CD4-positive, alpha-beta T cell treated with Interferon gamma for 1 hour (primary cell): ENCODE measurements at places on chromosomes 11 and 22.

GRCh38 chr22:20859615-20860014 is 808 bp downstream of the SNAP29 start:
- no peak for DNase-seq

DNA sequence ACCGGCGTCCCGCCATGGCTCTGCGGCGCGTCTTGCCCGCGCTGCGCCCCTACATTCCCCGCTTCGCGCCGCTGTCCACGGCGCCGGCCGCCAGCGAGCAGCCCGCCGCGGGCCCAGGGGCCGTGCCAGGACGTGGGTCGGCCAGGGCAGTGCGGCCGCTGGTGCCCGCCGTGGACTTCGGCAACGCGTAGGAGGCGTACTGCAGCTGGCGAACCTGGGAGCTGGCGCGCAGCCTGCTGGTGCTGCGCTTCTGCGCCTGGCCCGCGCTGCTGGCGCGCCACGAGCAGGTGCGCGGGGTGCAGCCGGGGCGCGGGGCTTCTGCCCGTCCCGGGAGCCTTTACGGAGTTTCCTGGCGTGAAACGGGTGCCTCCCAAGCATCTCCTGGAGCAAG is 20.1 kb downstream of the DGCR6L start:
- DNase-seq, result no peak

DNA sequence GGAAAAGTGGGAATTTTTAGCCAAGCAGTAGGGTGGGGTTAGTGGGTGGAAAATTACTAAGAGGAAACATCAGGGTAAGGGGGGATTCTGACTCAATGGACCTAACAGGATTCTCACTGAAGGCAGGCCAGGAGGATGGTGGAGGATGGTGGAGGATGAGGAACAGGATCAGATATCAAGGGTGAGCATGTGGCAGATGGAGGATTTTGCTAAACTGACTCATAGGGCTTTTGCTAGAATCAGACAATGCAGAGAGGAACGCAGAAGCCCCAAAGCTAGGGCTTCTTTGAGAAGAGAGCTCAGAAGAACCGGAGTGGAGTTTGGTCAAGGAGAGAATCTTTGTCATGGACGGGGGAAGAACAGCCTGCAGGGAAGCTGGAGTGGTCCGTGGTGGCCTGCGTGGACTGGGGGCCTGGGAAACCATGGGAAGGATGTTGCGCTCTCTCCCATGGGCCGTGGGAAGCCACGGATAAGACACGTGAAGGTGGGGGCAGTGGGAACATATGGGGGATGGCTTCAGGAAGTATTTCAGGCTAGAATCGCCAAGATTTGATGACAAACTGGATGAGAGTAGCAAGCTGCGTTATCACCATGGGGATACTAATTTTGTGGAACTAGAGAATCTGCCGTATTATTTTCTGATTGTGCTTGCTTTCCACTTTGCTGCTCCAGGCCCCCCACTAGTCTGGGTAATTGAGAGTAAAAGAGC is 165.2 kb downstream of the LDLRAD3 start:
- no peak for DNase-seq

- no peak for DNase-seq
Observed at GRCh38 chr11:83723999-83724398, 437.8 kb upstream of the CCDC90B start.

DNA sequence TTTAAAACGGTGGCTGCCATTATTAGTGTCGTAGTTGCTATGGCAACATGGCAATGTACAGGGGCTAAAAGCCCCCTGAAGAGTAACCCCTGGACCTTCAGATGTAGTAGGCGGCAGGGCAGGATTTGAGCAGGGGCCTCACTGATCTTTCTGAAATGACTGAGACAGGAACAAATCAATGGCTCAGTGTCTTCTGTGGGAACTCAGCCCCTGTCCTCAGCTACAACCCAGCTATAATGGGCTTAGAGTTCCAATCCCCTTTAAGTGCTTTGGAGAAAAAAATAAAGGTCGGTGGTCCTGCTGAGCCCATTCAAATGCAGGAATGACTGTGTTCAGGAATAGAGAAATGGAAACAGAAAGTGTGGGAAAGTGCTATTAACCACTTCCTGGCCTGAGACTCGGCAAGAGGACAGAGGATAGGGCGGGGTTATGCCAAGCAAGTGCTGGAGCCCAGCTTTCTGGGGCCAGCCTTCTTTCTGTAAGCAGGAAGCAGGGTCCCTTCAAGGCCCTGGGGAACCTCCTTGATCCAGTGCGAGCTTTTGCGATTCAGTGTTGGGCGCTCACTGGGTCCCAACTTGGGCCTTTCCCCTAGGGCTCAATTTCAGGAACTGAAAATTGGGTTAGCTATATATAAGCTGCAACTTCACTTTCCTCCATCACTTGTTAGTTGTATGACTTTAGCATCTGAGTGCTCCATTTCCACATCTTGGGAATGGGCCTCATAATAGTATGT is 6.1 kb upstream of the CD82 start:
- peak; percentile 54 for DNase-seq

GRCh38 chr22:20520093-20520511 is 12.7 kb downstream of the MED15 start:
- no peak for DNase-seq

DNA sequence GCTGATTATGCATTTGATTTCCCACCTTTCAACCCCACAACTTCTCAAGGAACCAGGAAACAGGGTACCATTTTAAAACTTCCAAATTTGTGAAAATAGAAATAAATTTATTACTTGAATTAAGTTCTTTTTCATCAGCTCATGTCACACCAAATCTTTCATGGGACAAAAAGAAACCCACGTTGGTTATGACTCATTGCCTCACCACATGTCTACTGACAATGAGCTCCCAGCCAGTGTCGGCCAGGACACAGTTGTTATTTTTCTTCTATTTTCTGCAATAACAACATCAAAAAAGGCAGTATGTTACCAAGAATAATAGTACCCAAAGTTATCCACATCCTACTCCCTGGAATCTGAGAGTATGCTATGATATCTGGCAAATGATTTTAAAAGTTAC is 17.3 kb downstream of the MS4A6A start:
- no peak for DNase-seq

- no peak for DNase-seq
Observed at GRCh38 chr11:76918941-76919386, 58.2 kb downstream of the ACER3 start.

DNA sequence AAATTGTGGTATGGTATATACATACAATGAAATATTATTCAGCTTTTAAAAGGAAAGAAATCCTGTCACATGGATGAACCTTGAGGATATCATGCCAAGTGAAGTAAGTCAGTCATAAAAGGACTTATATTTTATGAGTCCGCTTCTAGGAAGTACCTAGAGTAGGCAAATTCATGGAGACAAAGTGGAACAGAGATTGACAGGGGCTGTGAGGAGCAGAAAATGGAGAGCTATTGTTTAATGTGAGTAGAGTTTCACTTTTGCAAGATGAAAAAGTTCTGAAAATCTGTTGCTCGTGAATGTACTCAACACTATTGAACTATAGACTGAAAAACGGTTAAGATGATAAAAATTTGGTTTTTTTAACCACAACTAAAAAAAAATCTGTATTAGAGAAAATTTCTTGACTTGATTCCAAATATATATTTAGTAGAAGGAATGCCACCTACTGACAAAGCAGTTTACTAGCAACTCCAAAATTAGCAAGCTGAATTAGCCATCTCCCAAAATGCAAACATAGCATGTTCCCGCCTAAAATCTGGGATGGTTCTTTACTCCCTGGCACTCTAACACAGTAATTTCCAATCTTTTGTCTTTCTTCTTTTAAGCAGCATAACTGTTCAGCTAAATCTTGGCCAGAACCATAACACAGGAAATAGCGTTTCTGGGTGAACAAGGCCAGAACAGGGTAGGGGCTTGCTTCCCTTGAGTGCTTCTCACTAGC is 1.5 kb downstream of the UFD1 start:
- DNase-seq, result no peak

GRCh38 chr11:2694495-2694894 is 5.3 kb downstream of the KCNQ1OT1 start:
- no peak for DNase-seq

- no peak for DNase-seq
Observed at GRCh38 chr11:62957147-62957546, 27.6 kb downstream of the SLC22A6 start.

DNA sequence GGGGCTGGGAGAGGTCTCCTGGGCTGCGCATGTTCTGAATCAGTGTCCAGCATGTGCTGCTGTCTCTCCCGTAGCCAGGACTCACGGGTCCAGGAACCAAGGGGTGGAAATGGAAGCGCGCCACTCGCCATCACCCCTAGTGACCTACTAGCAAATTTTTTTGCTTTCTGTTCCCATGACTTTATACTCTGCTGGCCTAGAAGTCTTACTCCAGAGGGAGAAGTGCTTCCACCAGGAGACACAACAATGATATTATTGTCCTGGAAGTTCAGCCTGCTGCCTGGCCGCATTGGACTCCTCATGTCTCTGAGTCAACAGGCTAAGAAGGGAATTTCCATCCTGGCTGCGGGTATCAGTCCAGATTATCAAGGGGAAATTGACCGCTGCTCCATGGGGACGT is 729.7 kb downstream of the BRD1 start:
- no peak for DNase-seq

DNA sequence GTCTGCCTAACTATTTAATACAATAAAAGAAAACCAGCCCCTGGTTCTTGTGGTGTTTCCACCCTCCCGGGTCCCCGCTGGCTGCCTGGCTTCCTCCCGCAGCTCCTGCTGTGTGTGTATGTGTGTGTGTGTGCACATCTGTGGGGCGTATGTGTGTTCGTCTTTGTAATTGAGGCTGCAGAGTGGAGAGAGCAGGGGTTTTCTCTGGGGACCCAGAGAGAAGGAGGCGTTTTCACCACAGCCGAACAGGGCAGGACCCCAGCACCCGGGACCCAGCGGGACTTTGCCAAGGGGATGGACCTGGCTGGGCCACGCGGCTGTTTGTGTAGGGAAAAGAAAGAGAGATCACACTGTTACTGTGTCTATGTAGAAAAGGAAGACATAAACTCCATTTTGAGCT is 42.7 kb downstream of the IGLL1 start:
- no peak for DNase-seq

GRCh38 chr11:60925868-60926267 is 1.6 kb downstream of the TMEM132A start:
- DNase-seq, result no peak

GRCh38 chr11:132115454-132115853 is 745.0 kb downstream of the NTM start:
- DNase-seq, result no peak

- peak; percentile 96 for DNase-seq
Observed at GRCh38 chr22:22928666-22929380, 41.2 kb downstream of the IGLL5 start.

GRCh38 chr11:39630365-39630764 is 1829.1 kb downstream of the LRRC4C start:
- no peak for DNase-seq

- DNase-seq, result no peak
Observed at GRCh38 chr11:46026606-46027293, 94.5 kb downstream of the PHF21A start.

- no peak for DNase-seq
Observed at GRCh38 chr11:32567154-32567553, 16.5 kb upstream of the EIF3M start.

- no peak for DNase-seq
Observed at GRCh38 chr11:57300785-57301184, 24.0 kb downstream of the TNKS1BP1 start.
